ENCODE measurements at places on chromosomes 6 and 20.

DNA sequence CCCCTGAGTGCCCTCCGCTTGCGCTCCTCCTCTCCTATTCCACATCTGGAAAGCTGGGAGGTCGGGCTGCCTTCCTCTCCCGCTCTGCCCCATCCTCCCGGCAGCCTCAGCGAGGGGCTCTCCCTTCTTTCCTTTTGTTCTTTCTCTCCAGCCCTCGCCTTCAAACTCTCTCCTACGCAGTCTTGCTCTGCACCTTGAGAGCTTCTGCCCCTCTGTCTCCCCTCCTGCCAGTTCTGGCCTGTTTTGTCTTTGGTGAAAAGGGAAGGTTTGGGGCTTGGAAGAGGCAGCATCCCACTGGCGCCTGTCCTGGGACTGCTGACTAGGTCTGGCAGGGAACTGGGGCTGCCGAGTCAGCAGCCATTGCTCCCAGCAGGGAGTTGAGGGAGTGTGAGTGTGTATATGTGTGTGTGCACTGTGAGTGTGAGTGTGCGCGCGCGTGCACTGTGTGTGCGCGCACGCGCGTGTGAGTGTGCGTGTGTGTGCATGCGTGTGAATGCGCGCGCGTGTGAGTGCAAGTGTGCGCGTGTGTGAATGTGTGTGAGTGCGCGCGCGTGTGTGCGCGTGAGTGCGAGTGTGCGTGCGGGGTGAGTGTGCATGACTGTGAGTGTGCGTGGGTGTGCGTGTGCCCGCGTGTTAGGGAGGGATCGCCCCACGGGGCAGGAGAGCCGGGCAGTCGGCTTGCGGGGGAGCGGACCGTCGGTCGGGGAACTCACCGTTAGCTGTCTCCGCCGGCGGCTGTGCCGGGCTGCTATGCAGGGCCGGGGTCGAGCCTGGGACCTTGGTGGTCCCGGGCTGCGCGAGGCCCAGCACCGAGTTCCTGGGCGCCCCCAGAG is 523 bp downstream of the CPXM1 start:
- no peak for DNase-seq

DNA sequence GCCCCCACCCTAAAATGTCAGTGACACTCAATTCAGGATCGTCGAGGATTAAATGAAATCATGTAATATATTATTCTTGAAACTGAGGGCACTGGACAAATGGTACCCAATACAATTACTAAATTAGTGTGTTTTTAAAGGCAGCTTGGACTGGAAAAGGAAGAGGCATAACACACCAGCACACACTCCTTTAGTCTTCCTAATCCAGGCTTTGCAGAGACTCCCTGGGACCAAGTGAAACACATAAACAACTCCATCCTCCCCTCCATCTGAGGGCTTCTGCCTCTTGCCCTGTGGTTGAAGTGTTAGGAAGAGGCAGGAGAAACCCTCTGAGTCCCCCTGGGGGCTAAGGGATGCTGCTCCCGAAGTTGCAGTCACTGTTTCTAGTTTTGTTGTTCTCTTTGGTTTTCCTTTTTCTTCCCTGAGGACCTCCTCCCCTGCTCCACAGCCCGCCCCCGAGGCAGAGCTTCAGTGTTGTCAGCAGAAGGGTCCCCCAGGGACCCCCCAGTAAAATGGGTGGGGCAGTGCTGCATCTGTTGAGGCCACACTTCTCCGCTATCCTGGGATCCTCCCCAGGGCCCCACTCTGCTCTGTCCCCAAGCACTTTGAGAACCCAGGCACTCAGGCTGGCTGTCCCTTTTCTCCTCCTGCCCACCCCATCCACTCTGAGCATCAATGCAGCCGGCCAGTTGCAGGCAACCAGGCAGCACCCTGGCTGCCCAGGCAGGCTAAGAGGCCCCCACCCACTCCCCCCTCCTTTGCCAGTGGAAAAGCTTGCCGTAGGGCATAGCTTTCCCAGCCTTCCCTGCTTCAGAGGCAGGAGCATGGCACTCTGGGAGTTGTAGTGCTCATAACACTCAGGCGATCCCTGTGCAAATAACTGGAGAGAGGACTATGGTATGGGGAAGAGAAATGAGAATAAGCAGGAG is 5.9 kb downstream of the TMEM63B start:
- no peak for DNase-seq

DNA sequence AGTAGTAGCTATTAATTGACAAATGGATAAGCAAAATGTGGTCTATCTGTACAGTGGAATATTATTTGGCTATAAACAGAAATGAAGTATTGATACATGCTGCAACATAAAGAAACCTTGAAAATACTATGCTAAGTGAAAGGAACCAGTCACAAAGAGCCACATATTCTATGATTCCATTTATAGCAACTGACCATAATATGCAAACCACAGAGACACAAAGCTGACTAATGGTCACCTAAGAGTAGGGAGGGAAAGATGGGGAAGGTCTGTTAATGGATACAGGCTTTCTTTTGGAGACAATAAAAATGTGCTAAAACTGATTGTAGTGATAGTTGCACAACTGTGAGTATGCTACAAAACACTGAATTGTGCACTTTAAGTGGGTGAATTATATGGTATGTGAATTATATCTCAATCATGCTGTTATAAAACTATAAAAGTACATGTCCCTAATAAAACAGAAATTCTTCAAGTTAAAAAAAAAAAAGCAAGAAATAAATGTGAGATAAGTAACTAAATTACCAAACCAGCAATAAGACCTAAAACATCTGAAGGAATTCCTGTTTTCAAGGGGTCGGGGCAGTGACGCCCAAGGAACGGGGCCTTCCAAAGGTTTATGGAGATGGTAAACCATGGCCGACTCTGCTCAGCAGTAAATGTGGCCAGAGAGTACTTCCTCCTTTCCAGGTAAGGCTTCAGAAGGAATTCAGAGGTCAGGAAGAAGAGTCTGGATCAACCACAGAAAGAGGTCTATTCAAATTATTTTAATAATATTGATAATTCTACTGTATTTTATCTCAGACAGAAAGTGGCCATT is 75.4 kb downstream of the ARHGAP18 start:
- no peak for DNase-seq

DNA sequence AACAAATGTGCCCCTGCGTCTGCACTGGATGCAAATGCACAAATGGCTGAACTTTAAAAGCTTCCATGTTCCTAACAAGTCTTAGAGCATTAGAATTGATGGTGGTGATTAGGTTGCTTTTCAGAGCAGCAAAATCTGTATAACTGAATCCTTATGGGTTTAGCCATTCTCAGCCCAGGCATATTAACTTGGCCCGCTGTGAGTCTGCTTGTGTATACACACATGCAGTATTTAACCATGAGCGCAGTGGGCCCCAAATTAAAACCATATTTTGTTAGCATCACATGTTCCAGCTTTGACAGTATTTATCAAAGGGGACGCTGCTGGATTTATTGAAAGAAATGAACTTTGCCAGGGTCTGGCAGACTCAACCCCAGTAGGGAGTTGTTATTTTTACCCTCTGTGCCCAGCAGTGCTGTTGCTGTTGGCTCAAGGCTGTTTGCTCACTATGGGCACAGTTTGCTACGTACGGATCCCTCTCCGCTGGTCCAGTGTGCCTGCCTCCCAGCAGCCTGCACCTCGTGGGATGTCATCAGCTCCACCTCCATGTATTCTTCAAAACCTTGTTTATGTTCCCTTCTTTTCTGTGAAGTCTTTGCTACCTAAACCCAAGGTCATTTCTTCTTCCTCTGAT is 144.7 kb downstream of the QRSL1 start:
- no peak for DNase-seq

- no peak for DNase-seq
Measured at GRCh38 chr6:87487555-87487954, 14.8 kb downstream of the SLC35A1 start.

DNA sequence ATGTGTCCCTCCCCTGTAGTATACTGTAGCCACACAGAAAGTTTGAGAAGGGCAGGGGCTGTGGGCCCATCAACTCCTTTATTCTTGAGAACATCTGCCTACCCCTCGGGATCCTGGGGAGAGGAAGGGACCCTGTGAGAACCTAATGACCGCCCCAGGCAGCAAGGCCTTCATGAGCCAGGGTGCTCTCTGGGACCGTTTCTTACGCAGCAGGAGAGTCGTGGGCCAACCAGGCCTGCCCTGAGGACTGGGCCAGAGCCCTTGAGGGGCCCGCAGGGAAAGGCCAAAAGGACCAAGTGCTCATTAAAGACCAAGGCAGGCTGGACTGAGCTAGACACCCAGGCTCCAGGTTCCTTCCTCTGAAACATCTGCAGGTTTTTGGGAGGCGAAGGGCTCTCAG is 5.2 kb downstream of the SGK2 start:
- no peak for DNase-seq

- DNase-seq, result no peak
Measured at GRCh38 chr20:32155017-32155981, 45.8 kb downstream of the TM9SF4 start.

GRCh38 chr6:41408982-41409381 is 73.6 kb downstream of the NCR2 start:
- no peak for DNase-seq

DNA sequence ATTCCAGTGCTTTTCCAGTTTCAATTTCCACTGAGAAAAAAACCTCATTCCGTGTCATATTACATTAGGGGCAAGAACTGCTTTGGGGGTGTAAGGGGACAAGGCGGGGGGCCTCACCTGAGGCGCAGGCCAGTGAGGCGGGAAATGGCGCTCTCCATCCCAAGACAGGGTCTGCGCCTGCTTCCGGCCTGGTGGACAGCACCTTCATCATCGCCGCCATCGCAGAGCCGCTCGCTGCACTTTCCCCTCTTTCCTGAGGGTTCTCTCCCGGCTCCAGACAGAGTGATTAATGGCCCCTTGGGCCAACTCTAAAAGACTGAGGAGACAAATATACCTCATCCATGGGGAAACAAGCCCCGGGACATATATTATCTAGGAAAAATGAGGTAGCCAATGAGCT is 270.0 kb upstream of the SOX4 start:
- no peak for DNase-seq

DNA sequence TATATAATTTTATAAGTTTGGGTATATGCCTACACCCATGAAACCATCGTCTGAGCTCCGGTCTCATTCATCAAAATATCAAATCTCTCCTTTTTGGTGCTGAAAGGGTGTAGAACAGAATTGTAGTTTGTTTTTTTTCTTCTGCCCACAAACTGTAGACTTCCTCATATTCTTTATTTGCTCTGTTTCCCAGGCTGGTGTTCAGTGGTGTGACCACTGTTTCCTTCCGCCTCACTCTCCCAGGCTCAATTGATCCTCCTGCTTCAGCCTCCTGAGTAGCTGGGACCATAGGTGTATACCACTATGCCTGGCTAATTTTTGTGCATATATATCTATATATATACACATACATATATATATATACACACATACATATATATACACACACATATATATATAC is 139.6 kb upstream of the HCRTR2 start:
- DNase-seq, result no peak

- DNase-seq, result no peak
Measured at GRCh38 chr6:30322527-30323501, 3.9 kb upstream of the TRIM39 start.

DNA sequence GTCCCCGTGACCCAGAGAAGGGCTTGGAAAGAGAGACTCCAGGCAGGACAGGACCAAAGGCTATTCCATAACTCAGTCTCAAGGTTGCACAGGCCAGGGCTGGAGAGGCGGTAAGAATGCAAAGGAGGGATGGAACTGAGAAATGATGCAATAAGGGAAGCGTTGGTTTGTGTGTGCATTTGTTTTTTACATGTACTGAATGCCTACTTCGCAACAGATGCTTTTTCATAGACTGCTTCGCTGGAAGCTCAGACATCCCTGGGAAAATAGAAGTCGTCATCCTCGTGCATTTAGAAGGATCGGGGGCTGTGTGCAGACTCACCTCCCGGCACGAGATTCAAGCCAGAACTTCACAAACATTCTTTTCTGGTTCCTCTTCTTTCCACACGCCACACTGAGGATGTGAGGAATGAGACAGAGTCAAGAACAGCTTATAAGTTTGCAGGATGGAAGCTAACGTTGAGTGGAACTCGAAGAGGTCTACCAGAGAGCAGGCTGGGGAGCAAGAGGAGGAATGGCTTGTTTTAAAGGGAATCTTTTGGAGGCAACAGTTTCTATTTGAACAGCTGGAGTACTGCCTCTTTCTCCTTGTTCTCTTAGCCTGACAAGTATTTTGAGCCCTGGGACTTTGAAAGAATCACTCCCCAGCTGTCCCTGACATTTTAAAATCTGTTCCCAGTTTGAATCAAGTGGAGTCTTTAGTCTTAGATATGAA is 19.3 kb upstream of the LY86 start:
- DNase-seq, result no peak

DNA sequence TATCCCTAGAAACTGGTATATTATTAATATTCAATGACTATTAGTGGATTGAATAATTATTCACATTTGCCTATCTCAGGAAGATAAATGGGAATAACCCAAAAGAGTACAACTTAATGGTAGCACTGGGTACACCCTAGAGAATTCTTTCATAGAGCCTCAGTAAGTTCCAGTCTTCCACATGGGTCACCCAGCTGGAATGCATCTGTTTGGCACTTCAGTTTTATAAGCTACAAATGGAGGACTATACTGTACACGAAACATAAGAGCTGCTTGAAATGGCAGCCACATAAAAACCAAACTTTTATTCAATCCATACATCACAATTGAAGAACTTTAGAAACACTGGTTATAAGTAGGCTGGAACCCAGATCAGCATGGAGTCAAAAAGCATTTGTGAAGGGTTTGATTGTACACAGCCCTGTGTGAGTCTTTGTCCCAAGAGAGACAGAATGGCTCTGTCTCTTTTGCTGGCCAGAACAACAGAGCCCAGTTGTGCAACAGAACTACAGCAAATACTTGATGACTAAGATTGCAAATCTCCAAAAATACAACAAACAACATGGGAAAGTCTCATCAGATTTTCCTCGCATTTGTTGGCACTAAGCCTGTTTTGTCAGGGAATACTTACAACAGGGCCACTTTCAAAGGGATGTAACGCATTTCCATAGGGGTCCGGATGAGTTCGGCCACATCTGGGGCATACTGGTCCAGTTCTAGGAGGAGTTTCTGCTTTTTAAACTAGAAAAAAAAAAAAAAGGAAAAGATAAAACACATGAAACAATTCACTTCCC is 39.5 kb downstream of the PIGU start:
- DNase-seq, result no peak

DNA sequence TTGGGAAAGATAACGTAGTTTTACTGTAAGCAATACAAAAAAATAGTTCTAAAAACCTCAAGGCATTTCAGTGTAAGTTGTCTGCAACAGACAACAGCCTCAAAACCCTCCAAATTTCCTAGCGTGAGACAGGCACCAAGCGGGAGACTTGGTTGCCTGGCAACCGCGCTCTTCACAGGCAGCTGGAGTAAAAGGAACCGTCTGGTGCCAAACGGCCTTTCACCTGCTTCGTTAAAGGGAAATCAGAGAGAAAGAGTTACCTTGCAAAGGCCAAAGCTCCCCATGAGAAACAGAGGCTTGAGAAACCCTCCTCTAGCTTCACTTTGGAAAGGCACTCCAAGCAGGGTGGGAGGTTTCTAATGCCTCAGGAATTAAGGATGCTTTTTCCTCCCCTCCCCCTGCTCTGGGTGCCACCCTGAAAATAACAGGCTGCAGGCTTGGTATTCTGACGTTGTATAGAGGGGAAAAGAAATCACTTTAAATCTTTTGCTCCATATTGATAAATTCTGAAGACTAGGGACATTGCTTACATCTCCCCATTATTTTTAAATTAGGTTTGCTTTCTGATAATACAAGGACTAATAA is 129.7 kb upstream of the UFL1 start:
- DNase-seq, result no peak

Measured in stimulated activated CD8-positive, alpha-beta memory T cell treated with anti-CD3 and anti-CD28 coated beads, Interleukin-2, amount 100 ng/mL, for 1 hour (primary cell).